ENCODE measurements at places on chromosomes 11 and 22. TPM values are rescaled to one million over a fixed set of nuclear protein-coding genes. Genes with fewer than 3 reads are reported as not detected.

DNA sequence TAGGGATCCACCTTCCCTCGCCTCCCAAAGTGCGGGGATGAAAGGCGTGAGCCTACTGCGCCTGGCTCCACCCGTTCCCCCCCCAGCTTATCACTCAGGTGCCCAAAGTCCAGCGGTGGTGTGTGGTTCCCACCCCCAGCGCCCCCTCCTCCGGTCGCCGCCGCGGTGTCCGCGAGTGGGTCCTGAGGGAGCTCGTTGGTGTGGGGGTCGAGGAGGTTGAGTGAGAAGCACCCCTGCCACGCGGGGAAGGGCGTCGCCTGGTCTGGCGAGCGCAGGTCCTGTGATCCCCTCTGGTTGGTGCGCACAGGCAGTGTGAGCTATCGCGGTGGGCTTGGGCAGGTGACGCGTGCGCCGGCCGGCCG, 3900.6 kb upstream of the OR11H1 start:
- DNase-seq, result peak; percentile 90

GRCh38 chr22:19178065-19178656, 375 bp downstream of the SLC25A1 start:
- no peak for DNase-seq

- DNase-seq, result no peak
Measured at GRCh38 chr22:26573026-26573662, 16.8 kb downstream of the TPST2 start.

DNA sequence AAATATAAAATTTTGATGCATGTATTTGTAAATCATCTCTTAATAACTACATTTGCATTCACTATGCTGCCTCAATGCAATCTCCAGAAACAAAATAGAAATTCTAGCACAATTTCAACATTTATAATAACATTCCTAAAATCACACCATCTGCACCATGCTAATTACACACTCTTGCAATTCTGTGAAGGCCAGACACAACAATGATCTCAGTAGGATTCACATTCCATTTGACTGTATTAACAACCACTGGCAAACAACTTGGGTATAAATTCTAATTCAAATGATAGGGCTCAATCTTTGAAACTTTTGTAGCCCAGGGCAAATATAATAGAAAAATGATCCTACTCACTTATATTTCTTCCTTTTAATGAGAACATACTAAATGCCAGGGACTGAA, 25.9 kb downstream of the RAB6A start:
- no peak for DNase-seq

DNA sequence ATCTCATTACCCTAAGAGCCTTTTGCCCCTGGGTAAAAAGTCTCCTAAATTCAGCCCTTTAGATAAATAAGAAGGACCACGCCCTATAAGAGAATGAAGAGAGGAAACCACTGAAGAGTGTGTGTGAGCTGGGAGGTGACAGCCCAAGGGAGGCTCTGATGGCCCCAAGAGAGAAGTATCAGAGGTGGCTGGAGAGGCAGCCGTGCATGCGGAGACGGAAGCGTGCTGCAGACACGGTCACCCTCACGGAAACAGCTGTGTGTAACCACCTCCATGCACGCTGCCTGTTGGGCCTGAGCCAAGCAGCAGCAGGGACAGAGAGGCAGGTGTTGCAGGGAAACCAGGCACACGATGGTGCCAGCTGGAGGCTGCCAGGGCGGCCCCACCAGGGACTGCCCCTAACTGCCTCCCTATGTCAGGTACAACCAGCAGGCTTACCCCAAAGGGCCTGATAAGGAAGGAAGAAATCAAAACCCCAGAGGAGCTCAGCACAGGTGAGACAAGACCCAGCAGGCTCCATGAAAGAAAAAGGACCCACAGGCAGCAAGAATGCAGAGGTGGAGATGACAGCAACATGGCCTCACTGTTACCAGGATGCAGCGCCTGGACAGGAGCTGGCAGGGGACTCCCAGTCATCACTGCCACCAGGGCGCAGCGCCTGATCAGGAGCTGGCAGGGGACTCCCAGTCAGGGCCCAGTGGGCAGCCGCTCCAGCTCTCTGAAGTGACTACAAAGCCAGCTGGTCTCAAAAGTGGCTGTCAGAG, 7.8 kb downstream of the LARGE2 start:
- DNase-seq, result no peak

DNA sequence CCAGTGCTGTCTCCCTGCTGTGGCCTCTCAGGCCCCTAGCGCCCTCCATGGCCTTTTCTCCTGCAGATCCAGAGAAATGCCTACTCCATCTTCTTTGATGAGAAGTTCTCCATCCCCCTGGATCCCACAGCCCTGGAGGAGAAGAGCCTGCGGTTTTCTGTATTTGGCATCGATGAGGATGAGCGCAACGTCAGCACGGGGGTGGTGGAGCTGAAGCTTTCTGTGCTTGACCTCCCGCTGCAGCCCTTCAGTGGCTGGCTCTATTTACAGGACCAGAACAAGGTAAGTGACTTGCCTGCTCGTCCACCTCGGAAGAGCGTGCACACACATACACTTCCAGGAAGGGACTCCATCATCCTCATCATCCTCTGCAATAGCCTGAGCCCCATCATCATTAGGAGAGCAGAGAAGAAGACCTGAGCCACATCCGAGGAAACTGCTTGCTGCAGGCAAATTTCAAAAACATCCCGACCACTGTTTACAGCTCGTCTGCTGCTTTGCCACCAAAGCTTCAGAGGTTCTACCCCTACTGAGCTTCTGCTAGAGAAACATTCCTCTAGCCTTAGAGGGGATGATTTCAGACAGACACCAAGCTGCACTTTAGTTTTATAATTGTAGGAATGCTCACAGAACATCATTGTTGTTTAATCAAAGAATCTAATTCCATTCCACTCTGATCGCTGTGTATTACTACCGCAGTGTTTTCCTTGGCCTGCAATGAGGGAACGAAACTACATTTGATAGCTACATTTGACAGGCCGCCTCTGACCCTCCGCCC, 12.9 kb upstream of the RHOD start:
- DNase-seq, result no peak

- no peak for DNase-seq
Measured at GRCh38 chr11:114398303-114398920, 1.9 kb downstream of the C11orf71 start.

DNA sequence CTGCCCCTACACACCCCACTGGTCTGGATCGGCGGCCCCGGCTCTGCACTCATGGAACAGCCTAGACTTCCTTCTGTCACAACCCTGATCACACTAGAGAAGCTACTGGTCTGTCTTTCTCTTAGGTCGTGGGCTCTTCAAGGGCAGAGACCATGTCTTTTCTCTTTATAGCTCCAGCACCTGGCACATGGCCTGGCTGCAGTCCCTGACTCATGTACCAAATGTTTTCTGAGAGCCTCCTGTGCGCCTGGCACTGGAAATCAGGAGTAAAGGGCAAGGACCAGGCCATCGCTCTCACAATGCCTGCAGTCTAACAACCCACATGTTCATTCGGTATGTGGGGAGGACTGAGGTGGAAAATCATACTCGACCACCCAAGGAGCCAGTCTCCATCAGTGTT, 7.5 kb downstream of the ASCC2 start:
- no peak for DNase-seq

- DNase-seq, result peak; percentile 88
Measured at GRCh38 chr11:110173811-110174644, 80.8 kb downstream of the ZC3H12C start.

DNA sequence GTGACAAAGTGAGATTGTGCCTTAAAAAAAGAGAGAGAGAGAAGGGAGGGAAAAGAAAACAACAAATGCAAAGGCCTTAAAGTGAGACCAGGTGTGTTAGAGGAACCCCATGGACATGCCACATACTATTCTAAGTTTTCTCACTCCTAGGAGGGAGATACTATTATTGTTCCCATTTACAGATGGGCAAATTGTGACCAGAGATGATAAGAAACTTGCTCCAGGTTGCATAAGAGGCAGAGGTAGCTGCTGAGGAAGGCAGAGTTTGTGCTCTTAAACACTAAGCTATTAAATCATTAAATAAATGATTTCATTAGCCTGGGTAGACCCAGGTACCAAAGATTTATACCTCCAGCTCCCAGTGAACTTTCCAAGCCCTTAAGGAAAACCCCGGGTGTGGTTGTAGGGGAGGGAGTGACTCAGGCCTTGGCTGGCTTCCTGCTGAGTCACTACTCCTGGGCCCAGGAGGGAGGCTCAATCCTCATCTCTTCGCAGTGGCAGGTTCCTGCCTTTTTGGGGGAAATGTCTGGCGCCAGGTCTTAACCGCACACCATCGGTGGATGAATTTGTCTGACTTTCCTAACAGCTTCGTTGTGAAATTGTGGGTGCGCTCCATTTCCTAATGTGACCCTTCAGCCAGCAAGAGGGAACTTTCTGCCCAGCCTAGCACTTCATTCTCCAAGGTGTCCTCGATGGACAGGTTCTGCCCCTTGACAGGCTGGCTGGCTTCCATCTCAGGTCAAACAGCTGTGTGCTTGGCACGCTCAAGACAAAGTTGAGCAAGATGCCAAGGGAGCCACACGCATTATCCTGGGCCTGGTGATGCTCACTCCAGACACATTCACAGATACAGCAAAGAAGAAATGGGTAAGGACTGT, 33.4 kb upstream of the PTPRJ start:
- no peak for DNase-seq

GRCh38 chr11:110730773-110731172, 18.5 kb upstream of the ARHGAP20 start:
- DNase-seq, result no peak

DNA sequence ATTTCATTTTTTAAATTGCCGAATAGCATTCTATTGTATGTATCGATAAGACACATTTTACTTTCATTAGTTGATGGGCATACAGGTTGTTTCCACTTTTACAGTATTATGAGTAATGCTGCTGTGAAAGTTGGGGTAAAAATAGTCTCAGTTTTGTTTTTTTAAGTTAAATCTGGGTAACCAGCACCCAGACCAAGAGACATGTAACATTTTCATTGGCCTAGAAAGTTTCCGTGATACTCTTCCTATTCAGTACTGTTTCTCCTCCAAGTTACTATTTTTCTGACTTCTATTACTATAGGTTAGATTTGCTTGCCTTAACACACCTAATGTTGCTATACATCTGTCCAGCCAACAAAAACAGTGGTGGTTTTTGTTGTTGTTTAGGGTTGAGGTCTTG, 12.3 kb downstream of the IPO7 start:
- DNase-seq, result no peak

GRCh38 chr11:123474994-123475393, 44.9 kb downstream of the GRAMD1B start:
- DNase-seq, result no peak

DNA sequence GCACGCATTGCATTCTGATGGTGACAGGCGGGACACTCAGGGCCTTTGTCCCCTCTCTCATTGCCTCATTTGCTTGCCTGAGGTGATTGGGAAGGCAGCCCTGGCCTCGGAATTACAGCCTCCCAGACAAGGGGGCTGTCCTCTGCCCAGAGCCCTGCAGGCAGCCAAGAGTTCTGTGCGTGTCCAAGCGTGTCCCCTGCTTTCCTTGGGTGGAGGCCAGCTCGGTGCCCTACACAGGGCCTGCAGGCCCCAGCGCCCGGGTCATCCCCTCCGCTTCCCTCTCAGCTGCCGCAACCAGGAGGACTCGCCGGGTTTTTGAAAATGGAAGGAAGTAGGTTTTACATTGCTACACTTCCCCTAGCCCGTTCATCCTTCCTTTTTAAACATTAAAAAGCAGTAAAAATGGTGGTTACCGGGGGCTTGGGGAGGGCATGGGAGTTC, 1.9 kb downstream of the GRAMD4 start:
- no peak for DNase-seq

GRCh38 chr22:19834599-19834998, 20.1 kb downstream of the GNB1L start:
- DNase-seq, result no peak

- DNase-seq, result no peak
Measured at GRCh38 chr11:126989942-126990715, 10.4 kb downstream of the KIRREL3 start.

DNA sequence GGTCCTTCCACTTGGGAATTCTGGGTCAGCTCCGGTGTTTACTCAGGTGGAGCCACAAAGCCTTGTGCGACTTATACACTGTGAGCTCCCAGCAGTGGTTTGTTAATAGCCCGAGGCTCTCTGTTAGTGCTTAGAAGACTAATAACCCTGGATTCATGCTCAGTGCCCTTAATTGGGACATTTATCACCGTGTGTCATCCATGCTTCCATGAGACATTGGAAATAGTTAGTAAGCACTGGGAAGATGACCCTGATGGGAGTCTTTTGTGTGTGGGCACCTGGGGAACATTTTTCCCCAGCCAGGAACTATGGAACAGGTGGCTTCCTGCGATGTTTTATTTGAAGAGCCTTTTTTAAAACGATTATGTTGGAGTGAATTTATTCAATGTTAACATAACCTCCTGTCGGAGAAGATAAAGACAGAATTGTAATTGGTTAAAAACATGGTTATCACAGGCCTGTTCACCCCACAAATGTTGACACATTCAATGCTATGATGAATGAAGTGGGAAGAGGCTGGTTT, 188.9 kb downstream of the MYO18B start:
- no peak for DNase-seq

GRCh38 chr11:103031834-103032233, 60.1 kb downstream of the DCUN1D5 start:
- no peak for DNase-seq

DNA sequence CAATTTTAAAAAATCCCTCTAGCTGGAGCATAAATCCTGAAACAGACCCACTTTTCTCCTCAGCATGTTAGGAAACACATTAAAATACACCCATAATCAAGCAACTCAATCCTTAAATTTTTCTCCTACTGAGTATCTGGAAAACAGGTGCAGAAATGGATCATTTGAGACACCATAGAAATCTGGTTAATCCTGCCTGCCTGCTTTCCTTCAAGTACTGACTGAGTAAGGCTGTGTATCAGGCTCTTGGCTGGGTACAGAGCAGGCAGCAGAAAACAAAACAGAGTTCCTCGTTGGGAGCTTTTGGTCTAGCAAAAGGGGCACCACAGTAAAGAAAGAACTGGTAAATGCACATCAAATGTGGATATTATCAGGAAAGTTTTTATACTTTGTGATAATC, 1.9 kb downstream of the KCNQ1OT1 start:
- DNase-seq, result no peak

GRCh38 chr22:41382610-41383009, 868 bp downstream of the TEF start:
- no peak for DNase-seq

DNA sequence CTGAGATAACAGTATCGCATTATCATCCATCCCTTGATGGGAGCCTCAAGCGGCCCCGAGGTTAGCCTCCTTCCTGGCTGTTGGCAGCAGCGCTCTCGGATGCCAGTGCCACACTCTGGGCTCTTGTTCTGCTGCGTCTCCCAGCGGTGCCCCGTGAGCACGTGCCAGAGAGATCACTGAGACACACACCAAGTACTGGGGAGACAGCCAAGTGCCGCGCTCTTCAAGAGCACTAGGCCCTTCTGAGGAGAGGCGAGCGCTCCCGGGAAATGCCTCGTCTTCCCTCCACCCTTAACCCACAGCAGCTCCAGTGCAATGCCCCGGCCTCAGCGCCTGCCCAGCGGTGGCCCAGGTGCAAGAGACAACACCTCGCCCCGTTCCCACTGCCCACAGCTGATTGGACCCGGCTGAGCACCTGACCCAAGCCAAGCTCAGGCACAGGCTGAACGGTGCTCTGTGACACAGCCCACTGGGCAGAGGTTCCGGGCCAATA, 248.3 kb upstream of the NARS2 start:
- no peak for DNase-seq

- no peak for DNase-seq
Measured at GRCh38 chr11:105032495-105032894, 2.4 kb downstream of the CASP1 start.

The RIN1 gene
- total RNA-seq, result 6.5 TPM

The LINC01488 gene
- not detected for total RNA-seq

The BBS1 gene
- total RNA-seq, result 14.8 TPM

The CRYAB gene
- 2,279 TPM for total RNA-seq

The SLC7A4 gene
- 7.6 TPM for total RNA-seq

The KRTAP5-6 gene
- not detected for total RNA-seq

All from mesenteric fat pad (tissue), 1 donor.